ENCODE measurements at places on chromosomes 7 and 10.

DNA sequence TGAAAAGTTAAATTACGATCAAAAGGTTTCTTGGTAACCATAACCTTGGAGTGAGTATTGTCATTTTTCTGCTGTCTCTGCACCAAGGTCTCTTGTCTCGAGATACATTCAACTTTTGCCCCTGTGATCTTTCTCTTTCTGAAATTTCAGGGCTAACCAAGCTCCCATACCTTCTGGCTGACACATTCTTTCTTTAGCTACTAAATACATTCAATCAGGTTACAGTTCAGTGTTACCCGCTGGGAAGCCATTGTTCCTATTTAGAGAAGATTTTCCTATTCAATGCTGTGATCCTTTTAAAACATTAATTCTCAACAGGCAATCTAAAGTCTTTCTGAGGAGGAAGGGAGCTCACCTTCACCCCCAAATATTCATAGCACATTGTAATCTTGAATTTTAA, 22.9 kb upstream of the DMTF1 start:
- no peak for DNase-seq

DNA sequence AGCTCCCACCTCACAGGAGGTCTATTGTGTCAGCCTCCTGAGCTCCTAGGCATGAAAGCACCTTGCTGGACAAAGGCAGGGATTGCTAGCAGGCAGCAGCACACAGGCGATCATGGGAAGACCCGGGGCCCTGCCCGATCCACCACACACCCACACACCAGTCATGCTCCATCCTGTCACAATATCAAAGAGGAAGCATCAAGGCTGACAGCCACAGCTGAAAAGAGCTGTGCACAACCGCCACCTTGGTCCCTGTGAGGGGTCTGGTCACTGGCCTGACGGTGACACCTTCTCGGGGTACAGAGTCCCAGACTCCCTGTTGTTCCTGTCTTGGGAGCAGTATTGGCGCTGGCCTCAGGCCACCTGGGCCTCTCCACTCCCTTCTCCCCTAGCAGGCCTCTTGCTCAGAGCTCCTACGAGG, 89.7 kb upstream of the RET start:
- no peak for DNase-seq

GRCh38 chr7:51066405-51066882, 250.2 kb downstream of the COBL start:
- no peak for DNase-seq

DNA sequence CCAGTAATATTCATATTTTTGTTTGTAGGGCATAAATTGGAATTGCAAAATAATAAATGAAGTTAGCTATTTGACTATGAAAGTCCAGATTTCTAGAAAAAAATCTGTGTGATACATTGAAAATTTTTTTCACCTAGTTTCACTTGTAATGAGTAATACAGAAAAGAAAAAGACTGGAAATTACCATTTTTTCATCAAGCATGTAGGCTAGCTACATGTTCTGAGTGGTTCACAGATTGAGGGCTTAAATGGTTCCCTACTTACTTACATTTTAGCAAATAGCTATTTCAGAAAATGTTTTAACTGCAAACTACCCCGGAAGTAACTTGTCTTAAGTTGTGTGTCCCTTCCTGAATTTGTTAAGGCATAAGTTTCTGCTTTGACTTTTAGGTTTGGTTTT, 396.0 kb downstream of the PHF14 start:
- DNase-seq: no peak

DNA sequence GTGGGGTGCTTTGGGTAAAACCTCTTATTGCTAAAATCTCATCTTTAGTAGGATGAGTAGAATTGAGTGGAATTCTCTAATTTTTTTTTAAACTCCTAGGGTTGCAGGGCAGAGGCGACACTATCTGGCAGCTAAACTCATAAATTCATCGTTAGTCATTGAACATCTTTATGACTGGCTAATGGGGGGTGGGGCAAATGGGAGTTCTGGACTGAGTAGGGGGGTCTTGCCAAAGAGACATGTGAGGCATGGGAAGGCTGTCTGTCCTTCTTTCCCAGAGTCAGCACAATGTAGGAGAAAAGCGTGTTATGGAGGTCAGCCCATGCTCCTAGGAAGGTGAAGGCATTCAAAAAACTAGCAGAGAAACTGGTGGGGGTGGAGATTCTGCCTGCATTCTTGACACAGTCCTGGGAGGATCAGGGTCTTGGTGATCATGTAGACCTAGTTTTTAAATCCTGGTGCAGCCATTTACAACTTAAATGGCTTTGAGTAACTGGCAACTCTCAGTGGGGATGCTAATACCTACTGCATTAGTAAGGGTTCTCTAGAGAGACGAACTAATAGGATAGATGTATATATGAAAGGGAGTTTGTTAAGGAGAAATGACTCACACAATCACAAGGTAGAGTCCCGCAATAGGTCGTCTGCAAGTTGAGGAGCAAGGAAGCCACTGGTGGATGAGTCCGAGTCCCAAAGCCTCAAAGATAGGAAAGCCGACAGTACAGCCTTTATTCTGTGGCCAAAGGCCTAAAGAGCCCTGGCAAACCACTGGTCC, 47.7 kb downstream of the EMX2 start:
- DNase-seq: no peak

DNA sequence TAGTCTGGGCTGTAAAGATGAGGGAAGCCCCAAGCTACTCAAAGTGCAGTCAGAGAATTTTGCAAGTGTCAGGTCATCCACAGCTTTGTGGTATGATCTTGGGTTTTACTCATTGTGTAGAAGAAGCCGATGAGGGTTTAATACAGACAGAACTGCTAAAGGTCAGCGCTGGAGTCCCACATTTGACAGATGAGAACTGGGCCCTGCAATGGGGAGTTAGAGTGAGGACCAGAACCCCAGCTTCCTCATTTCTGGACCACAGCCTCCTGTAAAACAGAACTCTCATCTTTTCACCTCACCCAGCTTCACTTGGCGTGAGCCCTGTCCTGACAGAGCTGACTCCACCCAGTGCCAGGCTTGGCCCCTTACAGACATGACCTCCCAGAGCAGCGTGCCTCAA, 20.1 kb downstream of the LRRC20 start:
- DNase-seq: no peak

DNA sequence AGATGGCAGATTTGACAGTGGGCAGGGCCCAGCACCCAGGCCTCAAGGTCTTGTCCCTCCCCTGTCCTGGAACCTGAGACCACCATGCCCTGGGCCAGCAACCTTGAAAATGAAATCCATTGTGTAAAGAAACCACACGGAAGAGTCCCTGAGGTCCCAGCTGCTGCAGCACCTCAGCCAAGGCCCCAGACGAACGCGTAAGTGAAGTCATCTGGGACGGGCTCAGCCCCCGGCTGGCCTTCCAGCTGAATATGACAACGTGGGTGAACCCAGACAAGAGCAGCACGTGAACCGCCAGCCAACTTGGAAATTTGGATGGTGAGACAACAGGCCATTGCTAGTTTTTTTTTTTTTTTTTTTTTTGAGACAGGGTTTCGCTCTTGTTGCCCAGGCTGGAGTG, 70.3 kb downstream of the CYTH3 start:
- DNase-seq: no peak

- no peak for DNase-seq
Observed at GRCh38 chr10:104441329-104442000, 87.8 kb downstream of the CFAP58 start.

- DNase-seq: no peak
Observed at GRCh38 chr7:110774071-110774470, 316.9 kb upstream of the LRRN3 start.

DNA sequence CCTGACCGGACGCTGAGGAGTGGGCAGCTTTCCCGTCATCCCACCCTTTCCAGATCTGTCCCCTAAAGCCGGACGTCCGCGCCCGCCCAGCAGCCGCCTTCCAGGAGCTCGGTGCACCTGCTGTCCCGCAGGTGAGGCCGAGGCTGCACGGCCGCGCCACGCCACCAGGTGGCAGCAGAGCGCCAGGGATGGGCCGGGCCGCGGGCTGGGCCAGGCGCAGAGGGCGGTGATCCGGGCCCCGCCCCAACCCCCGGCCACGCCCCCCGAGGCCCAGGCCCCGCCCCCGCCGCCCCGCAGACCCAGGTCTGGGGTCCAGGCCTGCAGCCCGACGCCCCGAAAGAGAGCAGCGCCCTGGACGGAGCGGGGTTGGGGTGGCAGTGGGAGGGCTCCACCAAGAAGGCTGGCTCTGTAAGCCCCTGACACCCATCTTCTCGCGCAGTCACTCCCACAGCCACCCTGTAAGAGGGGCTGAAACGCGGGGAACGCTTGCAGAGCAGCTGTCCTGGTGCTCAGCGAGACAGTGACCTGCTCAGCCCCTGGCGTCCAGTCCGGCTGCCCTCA, 32.2 kb downstream of the FOXL3 start:
- DNase-seq: no peak

- no peak for DNase-seq
Observed at GRCh38 chr7:24936121-24936824, 43.7 kb downstream of the OSBPL3 start.

GRCh38 chr7:104805449-104806317, 208.3 kb upstream of the KMT2E start:
- no peak for DNase-seq

- no peak for DNase-seq
Observed at GRCh38 chr10:78258323-78259030, 224.8 kb downstream of the RPS24 start.

DNA sequence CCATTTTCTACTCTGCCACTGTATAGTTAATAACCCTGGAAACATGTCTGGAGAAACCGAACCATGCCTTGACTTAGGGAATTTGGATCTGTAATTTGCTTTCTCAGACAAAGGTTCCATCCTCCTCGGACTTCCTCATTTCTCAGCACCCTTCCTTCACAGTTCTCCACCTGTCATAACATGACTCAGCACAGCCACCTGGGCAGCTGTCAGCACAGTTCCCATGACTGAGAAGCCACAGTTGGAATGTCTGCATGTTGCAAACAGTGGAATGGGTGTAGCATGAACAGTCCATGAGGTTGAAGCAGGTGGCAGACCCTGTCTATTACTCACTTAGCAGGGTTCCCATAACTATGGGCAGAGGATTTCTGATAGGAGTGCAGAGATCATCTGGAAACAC, 634 bp upstream of the OR9A4 start:
- DNase-seq: peak; percentile 11

DNA sequence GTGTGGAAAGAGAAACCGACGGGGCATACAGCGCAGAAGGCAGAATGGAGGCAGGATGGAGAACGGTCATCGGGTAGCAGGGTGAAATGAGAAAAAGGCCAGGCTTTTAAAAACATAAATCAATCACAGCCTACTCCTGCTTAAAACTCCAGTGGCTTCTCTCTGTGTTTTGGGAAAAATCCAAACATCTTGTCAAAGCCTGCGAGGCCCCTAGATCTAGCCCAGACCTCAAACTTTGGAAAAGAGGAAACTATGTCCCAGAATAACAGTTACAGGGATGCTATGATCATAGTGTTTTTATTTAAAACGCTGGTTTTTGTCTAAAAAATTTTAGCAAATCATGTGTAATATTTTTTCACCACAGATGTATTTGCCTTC, 41.1 kb downstream of the PPP1R3C start:
- DNase-seq: no peak

DNA sequence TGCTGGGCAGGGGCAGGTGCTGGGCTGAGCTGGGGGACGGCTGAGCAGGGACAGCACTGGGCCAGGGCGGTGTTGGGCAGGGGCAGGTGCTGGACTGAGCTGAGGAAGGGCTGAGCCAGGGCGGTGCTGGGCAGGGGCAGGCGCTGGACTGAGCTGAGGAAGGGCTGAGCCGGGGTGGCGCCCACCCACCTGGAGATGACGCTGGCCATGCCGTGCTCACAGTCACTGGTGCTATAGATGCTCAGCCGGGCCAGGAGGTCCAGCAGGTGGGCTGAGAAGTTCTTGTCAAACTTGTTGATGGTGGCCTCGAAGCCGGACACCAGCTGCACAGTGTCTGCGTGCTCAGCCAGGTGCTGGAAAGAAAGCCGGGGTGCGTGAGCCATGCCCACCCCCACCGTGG, 4.4 kb upstream of the ADAM8 start:
- no peak for DNase-seq

DNA sequence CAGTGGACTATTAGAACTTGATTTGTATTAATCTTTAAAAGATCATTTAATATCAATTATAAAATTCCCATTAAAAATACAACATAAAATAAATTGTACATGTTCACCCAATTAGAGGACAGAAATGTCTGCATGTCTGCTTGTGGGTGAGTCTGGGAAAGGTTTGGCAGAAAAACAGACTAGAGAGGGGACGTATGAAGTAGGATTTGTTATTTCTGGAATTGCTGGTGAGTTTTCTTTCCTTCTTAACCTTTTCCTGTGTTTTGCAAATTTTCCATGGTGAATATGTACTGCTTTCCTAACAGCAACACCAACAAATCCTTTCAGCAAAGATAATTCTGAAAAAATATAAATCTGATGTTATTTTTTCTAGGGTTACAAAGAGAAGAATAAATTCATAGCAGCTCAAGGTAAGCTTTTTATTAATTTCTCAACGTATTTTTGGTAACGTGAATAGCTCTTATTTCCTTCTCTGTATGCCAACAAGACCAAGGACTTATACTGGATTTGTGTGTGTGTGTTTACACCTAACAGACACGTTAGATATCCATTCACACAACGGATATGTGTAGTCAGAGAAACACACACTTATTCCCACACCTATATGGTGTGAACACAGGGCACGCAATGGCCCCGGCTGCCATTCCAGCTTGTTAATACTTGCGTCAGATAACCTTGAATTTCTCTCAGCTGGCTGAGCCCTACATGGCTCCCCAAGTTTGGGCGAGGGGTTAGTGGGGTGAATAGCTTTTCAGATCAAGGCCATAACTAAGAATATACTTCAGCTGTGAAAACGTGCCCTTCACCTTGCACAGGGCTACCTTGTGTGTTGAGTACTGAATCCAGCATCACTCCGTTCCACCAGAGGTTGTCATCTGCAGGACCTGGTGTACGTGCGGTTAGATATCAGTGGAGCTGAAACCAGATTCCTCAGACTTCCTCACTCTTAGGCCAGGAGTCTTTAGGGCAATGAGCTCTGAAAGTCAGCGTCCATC, 64.6 kb downstream of the MKI67 start:
- DNase-seq: no peak

DNA sequence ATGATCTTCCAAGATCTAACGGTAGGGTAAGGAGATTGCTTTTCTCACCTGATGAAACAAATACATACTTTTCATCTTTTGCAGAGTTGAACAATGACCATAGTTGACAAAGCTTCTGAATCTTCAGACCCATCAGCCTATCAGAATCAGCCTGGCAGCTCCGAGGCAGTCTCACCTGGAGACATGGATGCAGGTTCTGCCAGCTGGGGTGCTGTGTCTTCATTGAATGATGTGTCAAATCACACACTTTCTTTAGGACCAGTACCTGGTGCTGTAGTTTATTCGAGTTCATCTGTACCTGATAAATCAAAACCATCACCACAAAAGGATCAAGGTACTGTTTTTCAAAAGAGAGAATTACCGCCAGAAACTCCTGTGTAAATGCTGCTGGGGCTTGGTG, 79.9 kb downstream of the ANKRD61 start:
- no peak for DNase-seq
